Lung (tissue), 17 donors: ENCODE measurements at places on chromosomes 3 and 15.

- no peak for DNase-seq
Observed at GRCh38 chr15:68782589-68783161, 38.0 kb downstream of the ANP32A start.

DNA sequence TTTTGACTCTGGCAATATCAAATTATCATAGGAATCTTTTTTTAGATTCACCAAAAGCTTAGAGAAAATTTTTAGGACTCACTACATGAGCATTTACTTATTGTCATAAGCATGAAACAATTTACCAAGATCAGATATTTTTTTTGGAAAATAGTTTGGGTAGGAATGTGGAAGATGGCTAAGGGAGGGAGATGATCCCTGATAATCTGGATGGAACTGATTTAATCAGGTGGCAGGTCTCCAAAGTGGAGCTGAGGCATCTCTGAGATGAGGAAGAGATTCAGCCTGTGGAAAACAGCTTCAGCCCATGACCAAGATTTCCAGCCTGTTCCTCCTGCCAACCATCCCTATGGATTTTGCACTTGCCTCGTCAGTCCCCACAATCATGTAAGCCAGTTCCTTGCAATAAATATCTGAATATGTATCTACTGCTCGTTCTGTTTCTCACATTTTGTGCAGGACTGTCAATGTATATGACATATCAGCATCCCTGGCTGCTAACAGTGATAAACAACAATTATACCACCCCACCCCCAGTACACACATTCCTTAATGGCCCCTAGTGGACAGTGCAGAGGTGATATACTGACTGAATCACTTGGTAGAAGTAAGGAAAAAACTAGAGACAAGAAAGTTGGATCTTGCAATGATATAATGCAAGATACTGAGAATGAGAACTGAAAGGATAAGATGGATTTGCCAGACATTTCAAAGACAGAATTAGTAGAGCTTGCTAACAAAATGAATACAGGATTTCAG lies 183.8 kb downstream of the NEK10 start:
- no peak for DNase-seq

DNA sequence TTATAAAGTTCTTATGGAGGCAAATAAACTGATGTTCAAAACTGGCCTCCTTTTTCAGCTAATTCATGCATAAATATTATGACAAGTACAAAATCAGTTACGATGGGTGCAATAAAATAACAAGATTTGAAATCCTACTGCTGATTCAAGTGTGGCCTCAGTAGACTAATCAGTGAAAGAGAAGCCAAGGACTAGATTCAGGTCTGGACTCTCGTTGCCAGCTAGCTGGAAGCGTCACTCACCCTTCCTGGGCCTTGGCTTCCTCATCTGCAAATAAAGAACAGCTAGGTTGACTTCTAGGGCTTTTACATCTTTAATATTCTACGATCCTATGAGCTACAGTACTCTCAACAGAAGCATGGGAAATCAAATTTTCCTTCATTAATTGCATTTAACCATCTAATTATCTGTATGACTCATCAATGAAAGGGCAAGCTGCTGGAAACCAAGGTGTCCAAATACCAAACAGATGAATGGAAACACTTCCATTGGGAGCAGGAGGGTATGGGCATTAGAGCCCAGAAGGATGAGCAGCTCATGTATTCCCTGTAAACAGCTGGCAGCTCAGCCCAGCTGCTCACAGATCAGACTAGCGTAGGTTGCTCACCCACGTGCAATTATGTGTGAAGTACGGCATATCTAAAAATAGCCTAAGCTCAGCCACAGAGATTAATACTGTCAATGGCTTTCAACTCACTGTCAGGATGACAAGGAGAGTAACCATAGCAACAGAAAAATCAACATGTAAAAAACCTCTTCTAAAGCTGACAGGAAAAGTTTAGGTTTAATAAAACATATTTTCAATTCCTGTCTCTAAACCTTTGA lies 294.8 kb downstream of the PLCL2 start:
- no peak for DNase-seq

- no peak for DNase-seq
Observed at GRCh38 chr3:39127269-39127907, 19.9 kb downstream of the TTC21A start.

GRCh38 chr3:54294214-54294613 lies 171.9 kb downstream of the CACNA2D3 start:
- no peak for DNase-seq

DNA sequence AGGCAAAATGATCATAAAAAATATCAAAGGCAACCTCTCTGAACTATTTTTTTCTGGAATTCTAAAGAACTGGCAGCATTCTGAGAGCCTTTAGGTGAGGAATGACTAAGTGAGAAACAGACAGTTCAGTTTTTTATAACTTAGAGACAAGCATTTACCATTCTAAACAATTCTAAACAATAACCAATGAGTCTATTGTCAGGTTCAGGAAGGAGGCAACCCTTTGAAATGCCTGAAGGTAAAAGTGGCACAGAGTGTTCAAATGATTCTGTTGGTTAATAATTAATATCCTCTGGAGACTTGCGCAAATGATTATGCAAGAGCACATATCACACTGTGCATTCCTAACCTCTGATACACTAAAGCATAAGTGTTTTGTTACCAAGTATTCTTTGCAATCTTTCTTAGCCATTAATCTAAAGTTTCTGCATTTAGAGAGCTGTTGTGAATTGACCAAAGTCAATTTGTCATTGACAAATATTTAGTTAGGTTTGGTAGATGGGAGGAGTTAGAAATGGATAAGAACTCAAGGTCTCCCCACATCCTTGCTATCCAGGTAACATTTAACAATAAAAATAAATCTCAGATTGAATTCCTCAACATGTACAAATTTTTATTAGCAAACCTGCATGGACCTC lies 9.2 kb upstream of the TGFBR2 start:
- no peak for DNase-seq

DNA sequence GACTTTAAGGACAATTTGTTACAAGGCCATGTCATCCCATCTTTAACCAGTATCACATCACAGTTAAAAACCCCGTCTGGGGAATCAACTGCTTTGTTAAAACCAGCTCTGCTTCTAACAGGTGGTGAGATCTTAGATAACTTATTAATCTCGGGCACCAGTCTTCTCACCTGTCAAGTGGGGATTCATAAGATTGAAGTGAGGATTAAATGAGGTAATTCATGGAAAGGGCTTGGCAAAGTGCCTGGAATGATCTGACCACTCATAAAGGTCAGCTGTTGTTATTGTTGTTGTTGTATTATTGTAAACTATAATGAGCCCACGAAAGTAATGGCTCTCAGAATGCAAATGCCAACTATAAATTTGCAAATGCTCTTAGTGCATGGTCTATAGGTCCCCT lies 30.1 kb upstream of the SLC24A5 start:
- DNase-seq: no peak

DNA sequence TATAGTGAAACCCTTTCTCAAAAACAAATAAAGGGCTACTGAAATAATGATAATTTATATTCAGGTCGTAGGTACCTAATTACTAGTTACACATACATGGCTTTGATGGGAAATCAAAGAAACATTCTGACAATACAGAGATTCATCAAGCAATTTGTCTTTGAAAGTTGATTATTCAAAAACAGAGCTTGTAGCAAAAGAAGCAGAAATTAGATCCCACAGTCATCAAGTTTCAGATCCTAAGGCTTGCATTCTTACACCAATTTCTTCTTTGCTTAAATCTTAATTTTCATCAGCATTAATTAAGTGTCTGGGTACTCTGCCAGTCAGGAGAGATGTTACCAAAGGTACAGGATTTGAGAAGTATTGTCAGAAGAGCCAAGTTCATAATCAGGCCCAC lies 1.5 kb upstream of the HEXA start:
- DNase-seq: no peak

DNA sequence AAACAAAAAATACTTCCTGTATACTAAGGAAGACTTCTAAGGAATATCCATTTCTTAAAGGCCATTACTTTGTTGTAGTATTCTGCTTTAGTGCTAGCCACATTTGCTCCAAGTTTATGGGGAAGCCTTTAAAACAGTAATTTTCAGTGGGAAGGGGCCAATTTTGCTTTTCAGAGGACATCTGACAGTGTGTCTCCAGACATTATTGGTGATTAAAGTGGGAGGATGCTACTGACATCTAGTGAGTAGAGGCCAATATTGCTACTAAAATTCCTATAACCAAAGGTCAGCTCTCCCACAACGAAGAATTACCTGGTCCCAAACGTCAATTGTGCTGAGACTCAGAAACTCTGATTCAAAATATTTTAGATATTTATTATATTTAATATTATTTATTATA lies 24.8 kb downstream of the SLC28A2 start:
- peak; percentile 40 for DNase-seq

DNA sequence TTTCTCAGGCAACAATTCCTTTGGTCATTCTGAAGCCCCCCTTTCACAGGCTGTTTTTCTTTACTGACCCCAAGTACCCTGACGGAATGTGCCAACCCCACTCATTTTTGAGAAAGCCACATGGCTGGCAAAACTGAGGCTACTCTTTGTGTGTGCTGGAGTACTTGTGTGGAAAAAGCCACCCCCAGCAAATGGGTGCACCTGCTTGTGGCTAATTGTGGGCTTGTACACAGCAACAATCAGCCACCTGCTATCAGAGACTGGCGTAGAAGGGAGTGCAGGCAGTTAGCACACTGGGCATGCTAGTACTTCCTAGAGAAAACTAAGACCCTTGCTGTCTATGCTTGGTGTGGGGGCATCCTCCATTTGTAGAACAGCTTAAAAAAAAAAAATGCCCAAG lies 110.1 kb upstream of the LMOD3 start:
- DNase-seq: no peak

DNA sequence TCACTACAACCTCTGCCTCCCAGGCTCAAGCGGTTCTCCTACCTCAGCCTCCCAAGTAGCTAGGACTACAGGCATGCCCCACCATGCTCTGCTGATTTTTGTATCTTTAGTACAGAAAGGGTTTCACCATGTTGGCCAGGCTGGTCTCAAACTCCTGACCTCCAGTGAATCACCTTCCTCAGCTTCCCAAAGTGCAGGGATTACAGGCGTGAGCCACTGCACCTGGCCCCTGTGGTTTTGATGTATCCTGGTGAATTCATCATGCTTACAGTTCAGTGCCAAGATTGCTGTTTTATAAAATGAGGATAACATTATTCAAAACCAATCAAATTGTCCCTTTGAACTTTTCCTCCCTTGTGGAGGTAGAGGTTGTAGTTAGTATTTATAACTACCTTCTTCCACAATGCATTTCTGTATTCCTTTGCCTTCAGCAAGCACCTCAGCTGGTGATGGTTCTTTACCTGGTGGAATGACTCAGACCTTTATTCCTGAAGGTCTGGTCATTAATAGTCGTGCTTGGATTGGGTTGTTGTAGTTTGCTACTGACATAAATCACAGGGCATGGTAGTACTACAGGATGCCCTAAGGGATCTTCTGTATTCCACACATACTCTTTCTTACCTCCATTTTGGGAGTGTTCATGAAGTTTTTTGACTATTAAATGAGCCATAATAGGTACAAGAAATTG lies 76.9 kb downstream of the UBP1 start:
- DNase-seq: no peak

DNA sequence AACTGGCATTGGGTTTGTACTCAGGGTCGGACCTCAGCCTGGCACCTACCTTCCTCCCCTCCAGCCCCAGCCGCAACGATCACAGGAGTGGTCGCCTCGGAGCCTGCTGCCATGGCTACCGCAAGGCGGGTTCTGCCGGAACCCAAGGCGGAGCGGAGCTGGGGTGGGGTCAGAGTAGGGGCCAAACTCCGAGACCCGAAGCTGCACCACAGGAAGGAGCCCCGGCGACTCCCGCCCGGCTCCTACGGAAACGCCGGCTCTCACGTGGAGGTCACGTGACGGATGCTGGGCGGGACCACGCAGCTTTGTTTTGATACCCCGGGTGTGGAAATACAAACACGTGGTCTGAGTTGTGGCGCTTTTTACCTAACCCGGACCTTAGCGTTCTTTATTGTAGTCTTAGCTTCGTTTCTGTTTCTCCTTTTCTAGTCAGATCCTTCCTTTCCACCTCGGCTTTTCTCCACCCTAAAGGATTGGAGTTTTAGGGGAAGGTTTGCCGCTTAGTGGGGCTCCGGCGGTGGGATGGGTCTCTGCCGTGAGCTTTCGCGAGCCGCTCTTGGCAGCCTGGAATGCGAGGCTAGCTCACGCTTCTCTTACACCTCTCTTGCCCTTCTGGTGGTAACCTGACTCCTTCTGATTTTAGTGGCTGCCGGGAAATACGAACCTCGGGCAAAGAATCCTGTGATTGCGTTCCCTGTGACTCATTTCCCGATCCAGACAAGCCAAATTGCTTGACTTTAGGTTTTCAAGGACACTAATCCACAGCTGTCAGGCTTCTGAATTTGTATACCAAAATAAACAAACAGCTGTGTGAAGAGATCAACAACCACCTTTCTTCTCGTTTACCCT lies at the start of gene HSPBAP1:
Gene HSPBAP1 (minus strand): TSS at position 264 of the 849 bp plus-strand sequence. CDS start 151 bp downstream, at position 113.
- DNase-seq: peak; percentile 91

GRCh38 chr3:5729852-5730251 lies 542.3 kb downstream of the EDEM1 start:
- no peak for DNase-seq
